ENCODE measurements at places on chromosomes 13 and 19.

DNA sequence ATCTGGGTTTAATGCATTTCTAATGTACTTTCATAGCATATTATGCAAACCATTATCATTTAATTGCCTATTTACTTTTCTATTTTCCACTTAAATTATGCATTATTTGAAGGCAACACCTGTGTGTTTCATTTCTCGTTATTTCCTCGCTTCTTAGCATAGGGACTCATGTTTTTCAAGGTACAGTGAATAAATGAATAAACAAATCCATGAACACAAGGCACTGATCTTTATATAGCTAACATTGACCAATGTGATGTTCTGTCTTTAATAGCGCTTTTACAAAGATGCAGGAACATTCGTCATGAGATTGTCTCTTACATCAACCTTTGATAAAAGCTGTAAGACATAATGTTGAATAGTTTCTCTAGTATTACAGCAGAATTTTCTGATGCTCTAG lies 121.2 kb downstream of the B3GLCT start:
- DNase-seq: no peak

DNA sequence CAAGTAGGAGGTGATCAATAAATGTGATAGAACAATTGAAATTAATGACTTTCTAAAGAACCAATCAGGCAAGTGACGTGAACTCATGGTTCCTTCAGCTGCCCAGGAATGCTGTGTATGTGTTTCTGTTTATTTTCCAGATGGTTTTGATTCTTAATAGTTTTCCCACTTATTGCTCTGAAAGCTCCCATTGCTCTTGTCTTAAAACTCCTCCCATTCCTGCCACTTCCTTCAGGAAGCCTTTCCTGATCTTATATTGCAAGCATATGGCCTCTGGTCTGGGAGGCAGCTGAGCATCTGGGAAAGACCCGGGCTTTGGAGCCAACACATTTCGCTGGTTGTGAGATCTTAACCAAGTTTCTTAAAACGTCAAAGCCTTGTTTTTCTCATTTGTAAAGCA lies 17.1 kb upstream of the LATS2 start:
- DNase-seq: no peak

- no peak for DNase-seq
Measured at GRCh38 chr19:45152504-45153338, 8.1 kb downstream of the NKPD1 start.

DNA sequence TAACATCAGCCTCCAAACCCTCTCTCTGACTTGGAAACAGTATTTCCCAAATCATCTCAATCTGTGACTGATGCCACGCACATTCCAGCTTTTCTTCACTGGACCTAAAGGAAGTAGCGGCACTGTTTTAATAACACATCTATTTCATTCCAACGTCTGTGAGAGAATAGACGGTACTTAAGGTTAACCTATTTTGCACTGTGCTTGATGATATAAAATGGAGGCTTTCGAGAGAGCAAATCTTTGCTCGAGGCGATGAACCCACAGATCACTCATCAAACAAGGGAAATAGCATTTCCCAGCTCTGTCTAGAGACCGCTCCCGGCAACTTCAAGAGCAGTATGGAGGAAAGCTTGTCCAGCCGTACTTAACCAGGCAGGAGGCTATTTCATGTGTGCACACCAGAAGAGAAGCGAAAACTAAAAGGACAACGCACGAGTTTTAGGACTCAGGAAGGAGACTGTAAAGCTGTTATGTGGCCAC lies 2.9 kb downstream of the UBL3 start:
- no peak for DNase-seq

DNA sequence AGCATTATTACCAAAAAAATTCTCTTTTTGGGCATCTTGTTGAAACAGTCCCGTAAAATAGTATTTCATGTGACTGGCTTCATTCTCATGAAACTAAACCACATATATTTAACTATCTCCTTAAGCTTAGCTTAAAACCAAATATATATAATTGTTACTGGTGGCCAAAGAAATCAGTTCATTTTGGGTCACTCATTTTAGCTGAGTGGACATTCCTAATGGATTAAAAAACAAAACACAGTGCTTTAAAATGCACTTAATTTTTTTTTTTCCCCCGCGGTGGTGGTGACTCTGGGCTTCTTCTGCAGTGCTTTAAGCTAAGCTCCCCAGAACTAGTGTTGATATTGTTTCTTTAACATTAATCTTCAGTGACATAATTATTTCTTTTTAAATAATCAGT lies 540.1 kb downstream of the GPC6 start:
- DNase-seq: no peak

DNA sequence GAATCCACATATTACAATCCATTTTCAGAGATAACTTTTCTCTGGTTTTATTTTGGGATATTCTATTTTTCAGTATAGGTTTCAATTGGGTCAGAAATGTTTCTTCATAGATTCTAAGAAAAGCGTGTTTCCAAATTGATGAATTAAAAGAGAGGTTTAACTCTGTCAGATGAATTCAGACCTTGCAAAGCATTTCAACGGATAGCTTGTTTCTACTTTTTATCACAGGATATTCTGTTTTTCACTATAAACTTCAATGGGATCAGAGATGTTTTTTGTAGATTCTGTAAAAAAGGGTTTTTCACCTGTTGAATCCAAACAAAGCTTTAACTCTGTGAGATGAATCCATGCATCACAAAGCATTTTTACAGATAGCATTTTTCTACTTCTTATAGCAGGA lies 1498.1 kb downstream of the UQCRFS1 start:
- no peak for DNase-seq

GRCh38 chr19:57171551-57172081 lies 4.3 kb upstream of the DUXA start:
- DNase-seq: peak; percentile 56

GRCh38 chr19:15037586-15037985 lies 11.7 kb upstream of the CASP14 start:
- no peak for DNase-seq
